Ecto neural progenitor cell (in vitro differentiated cells): ENCODE measurements at places on chromosomes 13 and 19.

- no peak for DNase-seq
Observed at GRCh38 chr13:97364031-97364430, 69.9 kb upstream of the RAP2A start.

- DNase-seq, result no peak
Observed at GRCh38 chr19:18203408-18203862, 407 bp downstream of the RAB3A start.

DNA sequence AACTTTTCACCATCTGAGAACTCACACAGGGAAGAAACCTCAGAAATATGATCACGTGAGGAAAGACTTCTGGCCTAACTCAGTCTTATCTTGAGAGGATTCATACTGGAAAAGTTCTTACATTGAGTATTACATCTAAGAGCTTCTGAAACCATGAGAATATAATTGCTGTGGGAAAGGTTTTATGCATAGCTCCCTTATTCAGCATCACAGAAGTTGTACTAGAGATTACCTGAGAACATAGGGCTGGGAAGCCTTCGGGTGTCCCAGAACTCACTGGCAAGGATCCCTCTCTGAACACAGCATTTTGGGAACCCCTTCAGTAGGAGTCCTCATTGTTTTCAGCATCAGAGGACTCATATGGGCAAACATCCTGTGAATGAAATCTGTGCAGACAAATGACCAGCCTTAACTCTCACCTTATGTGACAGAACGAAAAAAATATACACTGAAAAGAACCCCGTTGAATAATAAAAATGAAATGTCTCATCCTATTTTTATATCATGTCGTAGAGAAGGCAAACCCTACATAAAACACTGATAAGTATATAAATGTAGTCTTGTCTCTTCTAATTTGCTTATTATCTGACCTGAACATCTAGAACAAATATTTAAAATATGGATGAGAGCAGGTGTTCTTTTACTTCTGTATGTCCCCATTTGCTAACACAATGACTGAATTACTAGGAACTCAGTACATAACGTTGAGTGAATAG lies 14.2 kb downstream of the ZNF274 start:
- DNase-seq, result no peak

GRCh38 chr19:35689836-35690235 lies 14.5 kb upstream of the ZBTB32 start:
- DNase-seq, result no peak

DNA sequence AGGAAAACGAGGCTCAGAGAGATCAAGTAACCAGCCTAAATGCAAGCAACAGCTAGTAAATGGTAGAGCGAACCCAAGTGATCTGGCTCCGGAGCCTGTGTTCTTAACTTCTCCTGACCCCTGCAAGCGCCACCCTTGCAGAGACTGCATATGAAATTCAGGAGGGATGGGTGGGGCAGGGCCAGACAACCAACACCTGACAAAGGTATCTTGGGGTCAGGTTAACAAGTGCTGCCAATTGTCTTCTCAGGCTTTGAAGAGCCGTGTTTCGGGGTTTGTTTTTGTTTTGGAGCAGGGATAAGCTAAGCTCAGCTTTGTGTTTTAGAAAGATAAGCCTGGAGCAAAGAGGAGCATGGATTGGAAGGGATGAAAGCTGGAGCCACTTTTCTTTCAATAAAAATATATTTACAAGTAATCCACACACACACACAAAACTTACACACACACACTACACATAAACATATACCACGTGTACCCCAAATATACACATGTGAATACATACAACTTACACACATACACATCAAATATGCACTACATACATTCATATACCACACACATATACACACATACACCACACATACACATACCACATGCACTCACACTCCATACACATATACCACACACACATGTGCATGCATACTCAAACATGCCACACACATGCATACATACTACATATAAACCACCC lies 722.0 kb downstream of the DIAPH3 start:
- DNase-seq, result no peak

- DNase-seq, result no peak
Observed at GRCh38 chr19:1754018-1754635, 821 bp downstream of the ONECUT3 start.

GRCh38 chr13:42594481-42595252 lies 20.7 kb downstream of the TNFSF11 start:
- no peak for DNase-seq

DNA sequence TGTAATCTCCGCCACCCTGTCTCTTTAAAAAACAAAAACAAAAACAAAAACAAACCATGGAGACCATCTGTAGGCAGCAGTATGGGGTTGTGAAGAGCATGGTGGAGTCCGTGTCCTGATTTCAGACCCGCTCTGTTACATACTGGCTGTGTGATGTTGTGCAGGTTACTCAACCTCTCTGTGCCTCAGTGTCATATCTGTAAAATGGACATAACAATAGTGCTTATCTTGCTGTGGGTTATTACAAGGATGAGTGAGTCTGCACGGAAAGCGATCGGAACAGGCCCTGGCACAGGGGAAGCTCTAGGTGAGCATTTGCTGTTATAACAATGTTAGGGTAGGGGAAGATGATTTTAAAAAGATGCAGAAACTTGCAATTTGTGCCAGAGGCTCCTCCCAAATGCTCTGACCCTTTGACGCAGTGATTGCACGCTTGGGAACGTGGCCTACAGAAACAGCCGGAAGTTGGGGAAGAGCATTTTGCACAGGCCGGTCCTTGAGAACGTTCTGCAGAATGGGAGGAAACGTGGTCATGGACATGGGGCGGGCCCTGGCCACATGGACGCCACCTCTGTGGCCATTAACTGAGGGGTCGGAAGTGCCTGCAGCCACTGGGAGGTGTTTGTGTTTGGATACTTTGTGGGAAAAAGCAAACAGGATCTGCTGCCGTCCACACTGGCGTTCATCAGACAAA lies 15.7 kb upstream of the SELENOW start:
- DNase-seq, result no peak

- no peak for DNase-seq
Observed at GRCh38 chr19:6890938-6891337, 3.6 kb downstream of the ADGRE1 start.

DNA sequence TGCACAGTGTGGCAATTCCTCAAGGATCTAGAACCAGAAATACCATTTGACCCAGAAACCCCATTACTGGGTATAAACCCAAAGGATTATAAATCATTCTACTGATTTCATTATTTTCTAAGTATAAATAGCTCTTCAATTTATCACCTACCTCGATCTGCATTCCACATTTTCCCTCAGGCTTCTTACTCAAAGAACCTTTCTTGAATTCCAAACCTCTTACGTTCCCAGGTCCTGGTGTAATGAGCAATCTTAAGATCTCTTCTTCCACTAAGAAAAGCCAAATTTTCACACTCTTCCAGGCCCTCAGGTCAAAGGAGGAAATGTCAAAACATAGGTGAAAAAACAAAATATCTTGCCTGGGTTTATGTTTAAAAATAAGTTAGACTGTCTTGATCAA lies 237.3 kb upstream of the GPC6 start:
- DNase-seq, result no peak

DNA sequence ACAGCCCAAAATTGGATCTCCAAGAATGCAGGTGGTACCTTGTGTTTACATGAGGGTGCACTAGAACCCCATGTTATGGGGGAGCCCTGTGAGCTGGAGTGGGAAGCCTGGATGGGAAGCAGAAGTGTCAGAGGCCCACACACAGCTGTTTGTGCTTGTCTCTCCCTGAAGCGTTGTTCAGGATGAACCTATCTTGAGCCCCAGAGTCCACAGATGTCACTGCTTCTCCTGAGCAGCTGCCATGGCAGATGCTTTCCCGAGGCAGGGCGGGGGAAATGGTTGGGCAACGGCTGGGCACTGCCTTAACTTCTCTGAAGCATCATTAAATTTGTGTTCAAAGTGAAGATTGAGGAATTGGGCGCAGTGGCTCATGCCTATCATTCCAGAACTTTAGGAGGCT lies 17.1 kb upstream of the CHST8 start:
- no peak for DNase-seq

- no peak for DNase-seq
Observed at GRCh38 chr19:11202488-11203193, 5.3 kb upstream of the KANK2 start.
